Keratinocyte (primary cell): ENCODE measurements at places on chromosomes 4 and X. TPM values are rescaled to one million over a fixed set of nuclear protein-coding genes. Genes with fewer than 3 reads are reported as not detected.
A peak's percentile ranks its signal among the peaks of the same experiment; 100 is the strongest.

DNA sequence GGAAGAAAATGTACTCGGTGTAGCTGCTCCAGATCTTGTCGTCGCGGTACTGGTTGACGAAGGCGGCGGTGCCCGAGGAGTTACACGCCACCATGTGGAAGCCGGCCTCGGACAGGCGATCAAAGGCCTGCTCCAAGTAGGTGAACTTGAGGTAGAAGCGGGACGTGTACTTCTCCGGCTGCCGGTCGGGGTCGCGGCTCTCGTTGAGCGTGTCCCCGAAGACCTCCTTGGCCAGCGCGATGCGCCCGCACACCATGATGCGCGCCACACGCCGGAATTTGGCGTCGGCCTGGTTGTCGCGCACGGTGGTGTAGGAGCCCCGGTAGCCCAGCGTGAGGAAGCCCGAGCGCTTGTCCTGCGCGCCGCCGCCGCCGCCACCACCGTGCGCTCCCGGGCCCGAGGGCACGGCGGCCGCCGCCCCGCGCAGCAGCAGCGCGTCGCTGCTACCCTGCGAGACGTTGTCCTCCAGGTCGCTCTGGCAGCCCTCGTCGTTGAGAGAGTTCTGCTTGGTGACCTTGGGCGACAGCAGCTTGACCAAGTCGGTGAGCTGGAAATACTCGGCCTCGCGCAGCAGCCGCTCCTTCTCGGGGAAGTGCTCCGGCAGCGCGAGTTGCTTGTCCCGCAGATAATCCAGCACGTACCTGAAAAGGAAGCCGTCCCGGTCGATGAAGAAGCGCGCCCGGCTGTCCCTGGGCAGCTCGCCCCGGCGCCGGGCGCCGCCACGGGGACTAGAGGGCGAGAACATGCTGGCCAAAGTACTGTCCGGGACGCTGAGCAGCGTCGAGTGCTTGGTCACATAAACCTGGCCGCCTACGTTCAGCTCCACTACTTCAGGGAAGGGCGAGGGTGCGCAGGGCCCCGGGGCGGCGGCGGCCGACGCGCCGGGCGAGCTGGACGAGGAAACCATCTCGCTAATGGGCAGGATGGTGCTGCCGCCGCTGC is 775 bp downstream of the KCTD8 start:
- DNase-seq, result no peak

GRCh38 chrX:136476501-136476900 is 11.2 kb upstream of the BRS3 start:
- no peak for DNase-seq

GRCh38 chr4:5018096-5018495 is 1.2 kb downstream of the CYTL1 start:
- no peak for DNase-seq

DNA sequence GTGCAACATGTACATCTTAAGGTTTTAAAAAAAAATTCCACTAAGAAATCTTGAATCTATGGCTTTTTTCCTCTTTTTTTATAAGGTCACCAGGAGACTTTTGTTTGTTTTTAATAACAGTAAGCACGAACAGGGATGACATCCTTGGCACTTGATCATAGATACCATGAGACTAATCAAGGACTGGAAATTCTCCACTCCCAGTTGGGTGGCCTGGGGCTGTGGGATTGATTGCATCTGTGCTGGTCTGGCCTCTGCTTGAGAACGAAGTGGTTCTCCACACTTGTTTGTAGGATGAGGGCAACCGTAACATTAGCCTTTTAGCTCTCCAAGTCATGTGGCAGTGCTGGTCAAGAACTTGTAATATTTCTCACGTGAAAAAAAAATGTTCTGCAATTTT is 35.4 kb downstream of the SNX25 start:
- no peak for DNase-seq

GRCh38 chr4:10035130-10035529 is 13.8 kb upstream of the SLC2A9 start:
- no peak for DNase-seq

The SATL1 gene
- 0.18 to 0.52 TPM (median 0.30 TPM) in 3 replicates for polyA plus RNA-seq

GRCh38 chr4:14299166-14299565 is 671.6 kb upstream of the BOD1L1 start:
- DNase-seq, result no peak

GRCh38 chr4:78612398-78613178 is 61.0 kb downstream of the ANXA3 start:
- no peak for DNase-seq

GRCh38 chr4:3636646-3637320 is 104.6 kb upstream of the LRPAP1 start:
- DNase-seq, result no peak

- DNase-seq, result peak; percentile 30
Measured at GRCh38 chr4:89469930-89470375, 162.4 kb upstream of the GPRIN3 start.

GRCh38 chrX:23784470-23785331 is 1.7 kb downstream of the SAT1 start:
- no peak for DNase-seq

DNA sequence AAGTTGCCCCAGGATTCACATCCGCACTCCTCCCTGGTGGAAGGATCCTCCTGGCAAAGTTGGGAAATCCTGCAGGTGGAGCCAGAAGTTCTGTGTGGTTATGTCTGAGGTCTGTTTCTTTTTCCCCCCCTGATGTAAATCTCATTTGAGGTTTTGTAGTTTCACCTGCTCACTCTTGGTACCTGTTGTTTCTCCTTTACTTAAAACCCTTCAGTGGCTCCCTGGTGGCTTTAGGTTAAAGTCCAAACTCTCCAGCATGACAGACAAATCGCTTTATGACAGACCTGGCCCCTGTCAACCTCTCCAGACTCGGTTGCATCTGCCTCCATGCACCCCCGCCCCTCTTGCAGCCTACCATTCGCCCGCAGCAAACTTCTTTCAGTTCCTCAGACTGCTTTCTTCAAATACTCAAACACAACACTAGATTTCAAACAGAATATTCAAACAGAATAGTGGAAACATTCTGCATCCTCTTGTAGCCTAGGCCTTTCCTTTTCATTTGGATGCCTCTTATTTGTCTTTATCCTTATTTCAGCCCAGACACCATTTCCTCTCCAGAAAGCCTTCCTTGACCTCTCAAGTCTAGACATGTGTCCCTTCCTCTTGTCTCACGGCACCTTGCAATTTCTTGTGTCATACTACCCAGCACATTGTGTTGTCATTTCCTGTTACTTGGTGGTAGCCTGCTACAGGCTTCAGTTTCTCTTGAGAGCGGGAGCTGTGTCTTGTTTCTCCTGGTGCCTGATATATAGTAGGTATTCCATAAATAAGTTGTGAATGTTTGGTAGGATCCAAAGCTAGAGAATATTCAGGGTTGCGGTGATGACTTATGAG is 24.8 kb downstream of the IL13RA1 start:
- no peak for DNase-seq

The CC2D2A gene
- polyA plus RNA-seq, result 5.9 to 11.8 TPM (median 8.9 TPM) in 3 replicates

The SERPINA7 gene
- polyA plus RNA-seq, result not detected in 3 replicates

GRCh38 chr4:145819853-145820181 is 118.8 kb downstream of the ZNF827 start:
- no peak for DNase-seq

GRCh38 chr4:183732296-183732695 is 73.2 kb downstream of the TRAPPC11 start:
- DNase-seq, result no peak

DNA sequence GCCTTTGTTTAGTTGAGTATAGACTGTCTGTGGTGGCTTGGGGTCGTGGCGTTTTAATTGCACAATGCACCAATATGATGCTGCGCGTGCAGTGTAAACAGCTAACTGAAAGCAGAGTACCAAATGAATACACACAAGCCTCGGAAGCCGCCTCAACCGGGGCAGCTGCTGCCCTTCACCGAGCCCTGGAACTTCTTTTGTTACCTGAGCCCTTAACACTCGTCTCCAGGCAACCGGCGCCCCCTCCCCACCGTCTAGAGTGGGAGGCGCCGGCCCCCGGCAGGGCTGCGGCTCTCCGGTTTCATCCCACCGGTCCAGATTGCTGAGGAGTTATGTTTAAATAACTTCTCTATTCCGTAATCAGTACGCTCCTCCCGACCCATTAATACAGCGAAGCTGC is 173.2 kb upstream of the TBL1X start:
- no peak for DNase-seq

DNA sequence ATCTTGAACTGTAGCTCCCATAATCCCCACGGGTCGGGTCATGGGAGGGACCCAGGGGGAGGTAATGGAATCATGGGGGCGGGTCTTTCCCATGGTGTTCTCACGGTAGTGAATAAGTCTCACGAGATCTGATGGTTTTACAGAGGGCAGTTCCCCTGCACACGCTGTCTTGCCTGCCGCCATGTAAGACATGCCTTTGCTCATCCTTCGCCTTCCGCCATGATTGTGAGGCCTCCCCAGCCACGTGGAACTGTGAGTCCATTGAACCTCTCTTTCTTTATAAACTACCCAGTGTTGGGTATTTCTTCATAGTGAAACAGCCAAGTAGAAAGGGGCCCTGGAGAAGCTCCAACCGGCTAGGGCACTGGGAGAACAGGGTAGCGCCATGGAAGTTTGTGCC is 12.3 kb downstream of the CTAG1A start:
- DNase-seq, result no peak

- DNase-seq, result no peak
Measured at GRCh38 chr4:122758033-122758432, 25.5 kb downstream of the BBS12 start.

The PAGE1 gene
- polyA plus RNA-seq, result not detected in 3 replicates

The PAGE4 gene
- polyA plus RNA-seq, result not detected in 3 replicates

GRCh38 chrX:57821703-57822387 is 88.4 kb downstream of the ZXDA start:
- DNase-seq, result peak; percentile 5

DNA sequence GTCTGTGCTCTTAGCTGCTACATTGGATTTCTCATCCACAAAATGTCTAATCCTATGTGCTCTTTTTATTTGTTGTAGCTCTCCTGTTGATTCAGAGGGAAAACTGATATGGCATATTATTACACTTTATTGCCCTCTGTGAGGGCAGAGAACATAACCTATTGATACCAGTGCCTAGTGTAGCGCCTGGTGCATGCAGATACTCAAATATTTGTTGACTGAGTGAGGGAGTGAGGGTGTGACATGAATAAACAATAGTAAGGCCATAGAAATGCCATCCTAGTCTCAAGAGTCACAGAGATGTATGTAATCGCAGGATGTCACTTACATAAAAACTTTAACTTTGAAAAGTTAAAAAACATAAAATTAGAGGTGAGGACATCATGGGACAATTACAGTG is 159.1 kb downstream of the SHROOM3 start:
- DNase-seq, result no peak

The PABPC1L2B gene
- not detected in 3 replicates for polyA plus RNA-seq

GRCh38 chr4:39114436-39114835 is 52.4 kb downstream of the KLHL5 start:
- DNase-seq, result no peak

The LUZP4 gene
- polyA plus RNA-seq, result not detected in 3 replicates

GRCh38 chr4:2935762-2936743 is 27.2 kb downstream of the NOP14 start:
- peak; percentile 71 for DNase-seq

The SLC34A2 gene
- not detected in 3 replicates for polyA plus RNA-seq

DNA sequence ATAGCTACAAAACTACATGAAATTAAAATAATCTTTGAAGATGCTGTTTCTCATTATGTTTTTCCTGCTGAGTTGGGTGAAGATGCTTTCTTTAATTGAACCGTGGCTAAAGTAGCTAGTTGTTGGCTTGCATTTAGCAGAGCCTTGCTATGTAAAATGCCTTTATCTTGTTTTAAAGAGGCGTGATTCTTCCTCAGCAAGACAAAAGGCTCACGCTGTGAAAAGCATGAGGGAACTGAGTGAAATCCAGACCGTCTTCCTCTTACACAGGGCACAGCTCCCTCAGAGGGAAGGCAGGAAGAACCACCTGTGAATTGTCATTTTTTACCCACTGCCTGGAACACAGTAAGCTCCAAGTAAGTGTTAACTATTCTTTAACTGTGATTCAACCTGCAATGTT is 39.0 kb upstream of the ZNF518B start:
- no peak for DNase-seq

DNA sequence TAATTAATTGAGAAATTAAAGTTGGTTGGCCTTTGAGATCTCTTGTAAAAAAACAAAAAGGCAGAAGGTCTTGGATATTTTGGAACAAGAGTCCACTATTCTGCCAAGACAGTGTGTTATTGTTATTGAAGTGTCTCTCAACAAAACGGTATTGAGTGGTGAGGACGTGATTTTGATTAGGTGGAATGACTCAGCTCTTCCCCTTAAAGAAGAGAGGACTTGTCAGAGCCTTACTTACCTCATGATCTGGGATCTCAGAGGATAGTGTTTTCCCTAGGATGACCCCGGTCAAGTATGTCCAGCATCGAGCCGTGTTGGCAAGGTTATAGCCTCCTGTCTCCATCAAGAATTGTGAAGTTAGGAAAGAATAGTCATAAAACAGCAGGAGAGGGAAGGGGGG is 110.9 kb downstream of the HDAC8 start:
- DNase-seq, result no peak

The CT45A8 gene
- not detected in 3 replicates for polyA plus RNA-seq

- DNase-seq, result no peak
Measured at GRCh38 chr4:7649741-7650531, 215.2 kb upstream of the PSAPL1 start.

The HTR2C gene
- polyA plus RNA-seq, result not detected in 3 replicates

DNA sequence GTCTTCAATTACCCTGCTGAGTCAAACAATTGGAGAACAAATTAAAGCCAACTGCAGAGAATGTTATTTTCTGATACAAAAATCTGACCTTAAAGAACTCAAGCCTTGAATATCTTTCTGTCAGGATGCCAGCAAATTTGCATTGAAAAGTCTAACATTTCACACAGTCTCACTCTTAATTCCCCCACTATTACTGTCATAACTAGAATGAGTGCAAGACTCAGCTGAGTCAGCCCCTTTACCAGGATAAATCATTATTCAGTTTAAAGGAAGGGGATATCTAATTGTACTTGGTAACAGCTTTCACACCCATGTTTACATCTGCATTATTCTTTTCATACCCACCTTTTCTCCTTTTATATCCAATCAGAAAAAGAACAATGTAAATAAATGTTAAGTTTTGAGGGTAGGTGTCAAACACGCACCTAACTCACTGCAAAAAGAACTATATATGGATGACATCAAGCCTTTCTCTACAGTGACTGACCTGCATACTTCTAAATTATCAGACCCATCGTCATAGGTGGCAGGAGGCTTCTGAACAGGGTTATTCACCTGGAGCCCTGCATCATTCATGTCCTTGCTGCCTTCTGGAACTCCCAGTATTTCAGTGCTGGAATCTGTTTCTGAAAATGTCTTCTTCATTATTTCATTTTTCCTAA is 117.4 kb downstream of the TMA16 start:
- DNase-seq, result no peak
